ENCODE measurements at places on chromosomes 7 and 10.
A peak's percentile ranks its signal among the peaks of the same experiment; 100 is the strongest.

DNA sequence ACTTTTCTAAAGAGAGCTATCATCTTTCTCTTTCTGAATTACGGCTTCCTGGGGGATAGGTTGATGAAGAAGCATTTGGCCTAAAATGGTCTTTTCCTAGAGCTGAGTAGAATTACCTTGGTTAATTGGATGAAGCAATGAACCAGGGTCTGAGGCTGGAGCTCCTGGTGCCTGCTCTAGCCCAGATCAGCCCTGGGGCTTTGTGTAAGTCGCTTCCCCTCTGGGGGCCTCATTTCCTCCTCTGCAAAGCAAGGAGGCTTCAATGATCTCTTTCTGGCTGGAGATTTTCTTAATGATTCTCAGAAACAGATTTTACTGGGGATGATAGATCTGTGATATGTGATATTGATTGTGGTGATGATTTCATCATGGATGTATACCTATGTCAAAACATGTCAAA, 3.5 kb upstream of the CPA2 start:
- no peak for DNase-seq

GRCh38 chr7:65381742-65382141, 8.1 kb downstream of the ZNF92 start:
- DNase-seq, result no peak

DNA sequence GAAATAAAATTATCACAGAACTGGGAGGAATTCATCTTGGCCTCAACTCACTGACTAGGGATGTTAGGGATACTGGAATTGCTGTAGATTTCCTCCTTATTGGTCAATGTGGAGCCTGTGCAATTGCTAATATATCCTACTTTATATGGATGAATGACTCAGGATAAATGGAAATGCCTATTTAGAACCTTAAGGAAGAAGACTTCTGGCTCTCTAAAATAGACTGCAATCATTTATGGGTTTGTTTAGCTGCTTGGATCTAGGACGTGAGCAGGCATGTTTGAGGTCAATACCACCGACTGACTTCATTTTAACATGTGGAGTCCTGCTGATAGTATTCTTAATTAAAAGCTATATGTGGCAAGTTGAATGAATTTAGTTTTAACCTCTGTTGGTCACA, 1040.1 kb upstream of the LRRN3 start:
- DNase-seq, result no peak

DNA sequence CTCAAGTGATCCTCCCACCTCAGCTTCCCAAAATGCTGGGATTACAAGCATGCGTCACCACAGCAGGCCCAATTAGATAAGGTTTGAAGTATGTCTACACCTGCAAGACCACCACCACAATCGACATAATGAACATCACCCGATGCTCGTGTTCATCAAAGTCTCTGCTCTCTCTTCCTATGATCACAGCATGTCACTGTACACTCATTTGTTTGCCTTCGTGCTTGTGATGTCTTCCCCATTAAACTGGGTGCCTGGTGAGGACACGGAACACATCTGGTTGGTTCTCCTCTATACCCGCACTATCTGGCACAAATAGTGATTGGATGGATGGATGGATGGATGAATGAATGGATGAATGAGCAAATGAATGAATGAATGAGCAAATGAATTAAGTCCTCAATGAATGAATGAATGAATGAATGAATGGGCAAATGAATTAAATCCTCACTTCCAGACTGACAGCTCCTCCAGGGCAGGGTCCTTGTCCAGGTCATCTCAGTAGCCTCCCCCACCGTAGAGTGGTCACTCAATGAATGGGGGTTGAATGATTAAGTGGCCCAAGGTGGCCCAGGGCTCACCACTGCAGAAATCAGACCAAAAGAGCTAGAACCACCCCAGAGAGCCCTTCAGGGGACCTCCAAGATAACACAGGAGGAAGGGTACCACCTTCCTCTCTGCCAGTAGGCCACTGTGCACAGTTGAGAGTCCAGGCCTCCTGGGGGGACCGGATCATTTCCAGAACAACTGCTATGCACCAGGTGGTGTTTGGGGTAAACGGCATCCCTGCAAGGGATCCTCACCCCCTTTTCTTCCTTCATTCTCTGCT, 101.9 kb upstream of the TNRC18 start:
- peak; percentile 29 for DNase-seq

- no peak for DNase-seq
Measured at GRCh38 chr7:133112976-133113375, 31.1 kb upstream of the CHCHD3 start.

GRCh38 chr7:44149571-44150465, 8.7 kb upstream of the MYL7 start:
- no peak for DNase-seq

DNA sequence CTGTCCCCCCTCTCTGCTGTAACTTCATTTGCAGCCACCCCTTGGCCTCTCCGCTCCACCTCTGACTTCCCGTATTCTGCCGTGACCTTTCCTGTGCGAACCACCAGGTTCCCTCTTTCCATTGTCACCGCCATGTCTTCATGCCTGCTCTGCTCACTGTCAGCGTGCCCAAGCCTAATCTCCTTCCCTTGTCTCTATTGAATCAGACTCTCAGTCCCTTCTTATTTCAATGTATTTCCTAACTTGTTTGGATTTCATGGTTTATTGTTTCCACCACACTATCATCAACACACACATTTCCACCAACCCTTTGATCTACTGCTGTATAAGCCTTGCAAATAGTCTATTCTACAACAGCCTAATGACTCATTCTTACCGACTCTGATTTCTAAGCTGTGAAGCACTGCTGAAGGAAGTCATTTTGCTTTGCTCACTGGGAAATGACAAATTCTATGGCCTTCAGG, 30.0 kb upstream of the INHBA start:
- DNase-seq, result no peak

DNA sequence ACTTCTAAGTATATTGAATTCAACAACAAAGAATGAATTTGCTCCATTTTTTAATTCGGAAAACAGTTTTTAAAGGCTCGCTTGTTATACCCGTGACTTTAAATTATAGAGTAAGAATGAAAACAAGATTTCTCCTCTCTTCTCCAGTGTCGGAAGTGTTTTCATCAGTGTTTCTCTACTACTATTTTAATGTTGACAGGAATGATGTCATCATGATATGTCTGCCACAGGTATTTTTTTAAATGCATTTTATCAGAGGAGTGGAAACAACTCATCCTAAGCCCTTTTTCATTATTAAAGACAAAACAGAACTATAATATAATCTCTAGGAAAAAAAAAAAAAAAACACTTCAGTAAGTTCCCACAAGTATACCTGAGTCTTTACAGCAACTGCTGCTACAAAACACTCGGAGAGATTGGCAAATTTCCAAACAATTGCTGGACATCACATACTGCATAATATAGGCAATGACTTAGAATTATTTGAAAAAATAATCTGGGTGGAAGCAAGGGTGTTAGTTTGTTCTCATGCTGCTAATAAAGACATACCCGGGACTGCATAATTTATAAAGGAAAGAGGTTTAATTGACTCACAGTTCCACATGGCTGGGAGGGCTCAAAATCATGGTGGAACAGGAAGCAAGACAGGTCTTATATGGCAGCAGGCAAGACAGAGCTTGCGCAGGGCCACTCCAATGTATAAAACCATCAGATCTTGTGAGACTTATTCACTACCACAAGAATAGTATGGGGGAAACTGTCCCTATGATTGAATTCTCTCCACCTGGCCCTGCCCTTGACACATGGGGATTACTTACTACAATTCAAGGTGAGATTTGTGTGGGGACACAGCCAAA, 4.8 kb upstream of the RNF32 start:
- DNase-seq, result no peak

DNA sequence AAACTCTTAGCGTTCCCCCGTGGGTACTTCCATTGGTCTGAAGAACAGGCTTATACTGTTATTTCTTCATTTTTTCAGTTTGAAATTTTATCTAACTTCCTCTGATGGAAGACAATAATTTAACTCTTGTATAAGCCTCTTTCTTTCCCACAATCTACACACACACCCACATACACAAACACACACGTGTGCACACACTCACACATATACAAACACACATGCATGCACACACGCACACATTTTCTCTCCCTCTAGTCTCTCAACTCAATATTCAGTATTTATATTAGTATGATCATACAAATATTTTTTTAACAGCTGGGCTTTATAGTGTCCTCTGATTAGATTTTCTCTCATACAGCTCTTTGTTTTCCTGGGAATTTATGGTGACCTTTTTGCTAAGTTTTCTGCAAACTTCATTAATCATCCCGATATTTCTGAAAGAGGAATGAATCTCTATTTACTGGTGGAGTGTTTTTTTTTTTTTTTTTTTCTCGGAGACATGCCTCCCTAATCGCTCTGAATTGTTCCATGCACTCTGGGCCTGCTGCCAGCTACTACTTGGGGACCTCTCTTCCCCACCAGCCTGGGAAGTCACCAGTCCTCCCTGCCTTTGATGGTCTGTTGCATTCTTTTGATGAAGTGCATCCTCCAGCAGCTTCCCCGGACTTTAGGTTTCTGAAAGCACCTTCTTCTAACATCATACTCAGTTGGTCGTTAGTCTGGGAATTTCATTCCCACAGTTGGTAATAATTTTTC, 75.5 kb downstream of the ZNF777 start:
- no peak for DNase-seq

GRCh38 chr7:54541669-54542625, at the start of gene VSTM2A:
Gene VSTM2A (plus strand): TSS chr7:54542375. CDS start chr7:54542731, 356 bp downstream.
- no peak for DNase-seq

DNA sequence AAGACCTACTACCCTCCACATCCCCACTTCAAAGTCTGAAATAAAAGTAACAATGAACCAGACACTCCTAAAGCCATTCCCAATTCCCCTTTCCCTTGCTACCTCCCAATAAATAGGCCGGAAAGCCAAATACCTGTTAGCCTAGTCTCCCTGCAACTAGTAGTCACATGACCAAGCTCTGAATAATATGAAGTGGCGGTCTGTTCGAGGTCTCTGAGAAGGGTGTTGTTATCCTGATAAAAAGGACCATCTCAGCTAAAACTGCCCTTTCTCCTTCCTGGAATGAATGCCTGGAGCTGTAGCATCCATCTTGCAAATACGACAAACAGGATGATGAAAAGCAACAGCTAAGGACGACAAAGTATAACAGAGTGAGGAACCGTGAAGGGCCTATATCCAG, 6.0 kb downstream of the KIF5B start:
- no peak for DNase-seq

Measured in colonic mucosa (tissue), 4 donors.